Glutamatergic neuron (in vitro differentiated cells): ENCODE measurements at places on chromosomes 16 and 17. TPM values are rescaled to one million over a fixed set of nuclear protein-coding genes. Genes with fewer than 3 reads are reported as not detected.

SLC4A1 gene
- not detected for total RNA-seq

ODAD4 gene
- 3.4 TPM for total RNA-seq

NPW gene
- 0.91 TPM for total RNA-seq

AANAT gene
- total RNA-seq = 0.39 TPM

MT1M gene
- not detected for total RNA-seq

TBC1D3H gene
- total RNA-seq = 0.37 TPM

G6PC1 gene
- not detected for total RNA-seq

CNTNAP4 gene
- 1.2 TPM for total RNA-seq

AURKB gene
- 17.3 TPM for total RNA-seq

ESRP2 gene
- not detected for total RNA-seq

KIF2B gene
- total RNA-seq = not detected

CA4 gene
- 0.98 TPM for total RNA-seq
